ENCODE measurements at places on chromosomes 5 and 9.
A peak's percentile ranks its signal among the peaks of the same experiment; 100 is the strongest.

- peak; percentile 58 for DNase-seq
These were observed 26.7 kb downstream of the NDUFS6 start for GRCh38 chr5:1827886-1828397.

DNA sequence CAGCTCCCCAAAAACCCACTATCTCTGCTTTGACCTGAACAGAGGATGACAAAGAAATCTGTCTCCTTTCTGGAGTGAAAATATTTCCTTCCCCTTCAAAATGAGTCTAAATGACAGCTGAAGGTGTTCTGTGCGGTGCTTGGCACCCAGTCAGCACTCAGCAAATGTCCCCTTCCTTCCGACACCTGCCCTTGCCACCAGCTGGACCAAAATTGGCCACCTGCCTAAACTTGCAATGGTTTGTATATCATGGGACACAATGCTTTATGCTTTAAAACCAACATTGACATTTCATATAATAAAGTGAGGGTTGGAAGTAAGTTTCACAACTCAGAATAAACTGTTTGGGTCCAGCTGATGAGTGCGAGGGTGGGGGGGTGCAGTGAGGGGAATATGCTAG lies 7.5 kb upstream of the TTC1 start:
- no peak for DNase-seq

- DNase-seq: no peak
These were observed 597.0 kb downstream of the PTPRD start for GRCh38 chr9:10015755-10016154.

GRCh38 chr5:107577394-107577950 lies 93.3 kb downstream of the EFNA5 start:
- DNase-seq: no peak

GRCh38 chr5:115116001-115116400 lies 53.7 kb downstream of the TRIM36 start:
- no peak for DNase-seq

DNA sequence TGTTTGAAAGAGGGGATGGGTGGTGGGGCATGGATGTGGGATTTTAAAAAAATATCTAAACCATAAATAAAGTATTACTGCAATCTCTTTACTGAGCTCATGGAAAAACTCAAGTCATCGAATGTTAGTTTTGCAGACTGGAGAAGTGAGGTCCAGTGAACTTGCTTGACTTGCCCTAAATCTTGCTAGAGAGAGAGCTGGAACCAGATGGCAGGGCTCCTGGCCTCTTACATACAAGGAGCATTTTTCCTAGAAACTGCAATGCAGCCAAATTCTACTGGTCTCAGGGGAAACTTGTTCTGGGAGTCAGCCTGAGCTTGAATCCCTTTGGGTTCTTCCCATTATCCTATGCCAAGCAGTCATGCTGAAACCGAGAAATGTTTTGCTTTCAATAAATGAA lies 2.9 kb upstream of the TGFBI start:
- DNase-seq: no peak

DNA sequence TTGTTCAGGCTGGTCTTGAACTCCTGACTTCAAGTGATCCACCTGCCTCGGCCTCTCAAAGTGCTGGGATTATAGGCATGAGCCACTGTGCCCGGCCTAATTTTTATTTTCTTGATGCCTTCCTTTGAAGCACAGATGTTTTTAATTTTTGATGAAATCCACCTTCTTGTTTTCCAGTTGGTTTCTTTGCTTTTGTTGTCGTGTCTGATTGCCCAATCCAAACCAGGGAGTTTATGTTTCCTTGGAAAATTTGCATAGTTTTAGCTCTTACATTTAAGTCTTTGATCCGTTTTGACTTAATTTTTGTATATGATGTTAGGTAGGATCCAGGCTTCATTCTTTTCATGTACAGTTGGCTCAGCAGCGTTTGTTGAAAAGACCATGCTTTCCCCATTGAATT lies 15.2 kb downstream of the EHMT1 start:
- DNase-seq: no peak

DNA sequence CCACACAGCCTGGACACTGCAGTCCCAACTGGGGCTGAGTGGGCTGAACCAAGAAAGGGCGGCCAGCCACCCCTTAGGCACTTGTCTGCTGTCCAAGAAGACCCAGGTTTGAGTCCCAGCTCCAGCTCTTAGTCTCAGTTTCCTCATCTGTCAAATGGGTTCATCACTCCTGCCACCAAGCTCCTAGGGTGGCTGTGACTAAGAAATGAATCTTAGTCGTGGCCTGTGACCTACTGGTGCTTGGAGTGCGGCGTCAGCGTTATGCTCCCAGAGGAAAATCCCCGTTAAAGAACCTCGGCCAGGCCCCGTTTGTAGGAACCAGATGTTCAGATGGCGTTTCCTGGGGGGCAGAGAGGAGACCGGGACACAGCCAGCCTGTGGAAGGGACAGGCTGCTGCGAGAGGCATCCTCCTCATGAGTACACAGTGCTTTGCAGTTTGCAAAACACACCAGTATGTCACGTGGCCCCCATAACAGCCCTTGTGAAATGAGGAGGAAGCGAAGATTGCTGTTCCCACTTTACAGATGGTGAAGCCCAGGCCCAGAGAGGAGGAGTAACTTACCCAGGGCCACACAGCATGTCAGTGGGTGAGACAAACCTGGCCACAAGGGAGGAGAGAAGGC lies 3.3 kb downstream of the FIBCD1 start:
- DNase-seq: no peak

- DNase-seq: no peak
These were observed 565.2 kb upstream of the TLE4 start for GRCh38 chr9:79006546-79006945.

DNA sequence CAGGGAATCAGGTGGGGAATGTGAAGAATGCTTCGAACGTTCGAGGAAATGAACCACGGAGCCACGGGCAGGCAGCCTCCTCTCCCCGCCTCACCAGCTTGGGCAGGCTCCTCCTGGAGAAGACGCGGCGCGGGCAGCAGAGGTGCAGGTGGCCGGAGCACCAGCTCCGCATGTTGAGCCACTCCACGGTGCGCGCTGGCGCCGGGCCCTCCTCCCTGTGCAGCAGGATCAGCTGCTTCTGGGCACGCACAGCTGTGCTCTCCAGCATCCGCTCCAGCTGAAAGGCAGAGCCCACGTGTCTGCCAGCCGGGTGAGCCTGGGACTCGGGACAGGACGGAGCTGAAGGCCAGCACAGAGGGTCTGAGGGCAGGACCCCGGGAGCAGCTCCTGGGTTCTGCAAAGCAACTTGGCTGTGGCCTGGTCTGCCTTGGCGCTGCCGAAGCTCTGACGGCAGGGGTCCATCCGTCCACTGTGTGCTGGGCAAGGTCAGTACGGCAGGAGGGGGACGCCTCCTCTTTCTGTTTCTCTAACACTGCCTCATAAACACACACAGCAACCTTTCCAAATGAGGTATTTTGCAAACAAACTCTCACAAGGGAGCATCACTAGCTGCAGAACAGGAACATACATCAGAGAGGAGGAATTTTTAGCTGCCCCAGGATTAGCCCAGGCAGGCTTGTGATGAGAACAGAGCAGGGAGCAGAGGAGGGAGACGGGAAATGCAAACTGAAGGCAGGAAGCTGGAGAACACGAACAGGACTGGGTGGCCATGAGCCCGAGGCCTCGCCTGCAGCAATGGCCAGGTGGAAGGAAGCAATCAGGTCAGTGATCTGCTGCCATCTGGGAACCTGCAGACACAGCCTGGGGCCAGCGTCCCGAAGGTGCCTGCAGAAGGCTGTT lies 20.1 kb upstream of the NSMF start:
- peak; percentile 79 for DNase-seq

- DNase-seq: no peak
These were observed 8.6 kb downstream of the HAPLN1 start for GRCh38 chr5:83711982-83712601.

DNA sequence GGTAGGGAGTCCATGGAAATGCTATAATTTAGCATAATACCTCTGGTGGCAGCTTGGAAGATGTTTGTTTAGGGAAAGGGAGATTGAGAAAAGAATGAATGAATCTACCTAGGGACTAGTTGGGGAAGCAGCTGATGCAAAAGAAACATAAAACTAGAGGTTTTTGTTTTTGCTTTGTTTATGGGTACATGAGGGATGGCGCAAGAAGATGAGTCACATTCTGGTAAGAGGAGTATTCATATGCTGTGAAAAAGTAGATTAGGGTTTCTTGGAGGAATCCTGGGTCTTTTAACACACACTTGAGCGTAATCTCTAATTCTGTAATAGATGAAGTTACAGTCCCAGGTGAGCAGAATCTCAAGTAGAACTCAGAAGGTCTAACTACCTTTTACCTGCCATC lies 17.1 kb downstream of the C9orf43 start:
- no peak for DNase-seq

GRCh38 chr9:125843646-125844045 lies 96.5 kb downstream of the PBX3 start:
- no peak for DNase-seq

DNA sequence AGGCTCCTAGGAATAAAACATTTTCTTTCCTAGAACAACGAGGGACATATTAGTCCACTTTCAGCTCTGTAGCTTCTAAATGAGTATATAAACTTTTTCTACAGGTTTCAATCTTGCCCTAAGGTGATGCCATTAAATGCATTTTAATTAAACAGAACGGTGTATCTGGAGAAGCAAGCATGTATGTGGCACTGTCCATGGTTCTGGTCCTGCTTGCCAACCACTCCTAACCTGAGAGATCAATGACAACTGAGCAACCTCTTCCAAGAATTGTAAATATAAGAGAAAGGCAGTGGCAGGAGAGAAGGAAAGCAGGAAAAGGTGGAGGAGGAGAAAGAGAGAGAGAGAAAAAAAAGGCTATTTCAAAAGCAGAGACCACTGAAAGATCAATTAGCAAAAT lies 95.6 kb upstream of the SPOCK1 start:
- no peak for DNase-seq

GRCh38 chr9:5493679-5494511 lies 16.4 kb upstream of the PDCD1LG2 start:
- no peak for DNase-seq

DNA sequence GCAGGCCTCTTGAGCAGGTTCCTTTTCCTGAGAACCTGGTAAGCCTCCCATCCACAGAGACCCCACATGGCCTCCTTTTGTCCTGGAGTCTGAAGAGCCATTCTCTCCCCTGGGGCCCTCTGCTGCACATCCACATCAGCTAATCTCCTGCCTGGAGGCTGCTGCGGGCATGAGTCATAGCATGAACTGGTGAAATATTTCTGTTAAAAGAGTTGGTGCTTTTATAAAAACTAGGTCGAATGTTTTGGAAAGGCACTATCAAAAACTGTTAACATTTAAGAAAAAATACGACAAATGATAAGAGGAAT lies 399.4 kb downstream of the CTNND2 start:
- no peak for DNase-seq

DNA sequence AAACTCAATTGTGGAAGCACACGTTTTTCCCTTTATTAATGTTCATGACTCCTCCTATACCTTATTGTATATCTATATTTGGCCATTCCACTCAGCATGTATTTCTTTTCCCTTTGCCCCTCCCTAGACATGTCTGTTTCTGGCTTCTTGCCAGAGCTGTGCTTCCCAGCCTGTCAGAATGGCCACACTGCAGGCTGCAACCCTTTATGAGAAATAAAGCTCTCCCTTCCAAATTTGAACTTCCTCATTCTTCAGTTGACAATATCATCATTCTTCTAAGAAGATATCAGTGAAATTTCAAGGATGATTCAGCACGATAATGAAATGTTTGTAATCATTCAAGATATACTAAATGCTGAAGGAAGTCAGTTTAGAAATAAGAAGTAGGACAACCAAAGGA lies 107.6 kb upstream of the PRSS3 start:
- DNase-seq: no peak

- DNase-seq: no peak
These were observed 47.1 kb downstream of the SEMA5A start for GRCh38 chr5:9498541-9499497.

GRCh38 chr5:38736089-38736488 lies 109.7 kb upstream of the OSMR start:
- DNase-seq: no peak

DNA sequence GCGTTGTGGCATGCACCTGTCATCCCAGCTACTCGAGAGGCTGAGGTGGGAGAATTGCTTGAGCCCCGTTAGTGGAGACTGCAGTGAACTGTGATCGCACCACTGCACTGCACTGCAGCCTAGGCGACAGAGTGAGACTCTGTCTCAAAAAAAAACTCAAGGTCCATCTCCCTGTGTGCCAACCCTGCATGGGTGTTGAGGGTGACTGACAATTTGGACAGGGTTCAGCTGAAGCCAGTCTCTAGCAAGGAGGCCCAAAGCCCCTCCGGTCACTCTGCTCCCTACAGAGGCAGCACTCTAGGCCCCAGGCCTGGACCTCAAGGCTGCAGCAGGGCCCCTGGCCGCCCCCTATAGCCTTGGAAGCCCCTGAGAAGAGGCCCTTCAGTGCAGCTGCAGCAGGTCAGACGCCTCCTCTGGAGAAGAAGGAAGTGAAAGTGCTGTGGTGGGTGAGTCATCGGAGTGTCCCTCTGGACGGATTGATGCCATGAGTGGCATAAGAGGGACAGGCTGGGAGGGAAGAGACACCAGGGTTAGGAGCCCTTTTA lies 39.2 kb upstream of the NEK6 start:
- peak; percentile 82 for DNase-seq

GRCh38 chr5:40746703-40747102 lies 9.1 kb downstream of the TTC33 start:
- no peak for DNase-seq

DNA sequence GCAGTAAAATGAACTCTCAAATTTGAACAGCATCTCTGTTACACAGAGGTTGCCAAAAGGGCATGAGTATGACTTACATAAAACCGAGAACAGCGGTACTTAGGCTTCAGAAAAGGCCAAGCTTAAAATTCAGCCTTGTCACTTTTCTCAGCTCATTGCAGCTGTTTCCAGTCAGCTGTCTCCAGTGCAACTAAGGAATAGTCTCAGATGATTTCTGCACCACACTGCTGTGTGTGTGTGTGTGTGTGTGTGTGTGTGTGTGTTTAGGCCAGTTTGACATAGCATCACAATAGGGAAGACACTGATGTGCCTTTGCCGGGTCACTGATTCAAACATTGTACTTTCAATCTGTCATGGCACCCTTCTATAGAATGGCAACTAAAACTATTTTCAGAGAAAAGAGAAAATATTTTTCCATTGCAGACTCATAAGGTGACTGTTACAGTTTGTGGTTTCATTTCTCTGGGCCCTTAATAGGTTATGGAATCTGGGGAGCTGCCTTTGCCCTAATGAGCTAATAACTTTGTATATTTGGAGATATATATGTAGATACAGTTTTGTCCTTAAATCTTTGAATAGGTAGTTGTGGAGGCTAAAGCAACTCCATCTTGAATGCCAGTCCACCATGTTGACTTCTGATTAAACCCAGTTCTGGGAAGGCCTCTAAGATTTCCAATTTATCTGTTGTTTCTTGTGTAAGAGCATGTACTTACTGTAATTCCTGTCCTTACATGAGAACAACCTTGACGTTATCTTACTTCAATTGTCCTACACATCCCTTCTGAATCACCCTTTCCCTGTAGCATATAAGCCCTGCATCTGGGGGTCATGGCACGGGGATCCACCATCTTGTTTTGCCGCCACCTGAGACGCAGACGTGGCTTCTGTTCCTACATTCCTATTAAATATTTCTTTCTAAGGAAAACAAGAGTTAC lies 4.5 kb downstream of the LSM11 start:
- no peak for DNase-seq

DNA sequence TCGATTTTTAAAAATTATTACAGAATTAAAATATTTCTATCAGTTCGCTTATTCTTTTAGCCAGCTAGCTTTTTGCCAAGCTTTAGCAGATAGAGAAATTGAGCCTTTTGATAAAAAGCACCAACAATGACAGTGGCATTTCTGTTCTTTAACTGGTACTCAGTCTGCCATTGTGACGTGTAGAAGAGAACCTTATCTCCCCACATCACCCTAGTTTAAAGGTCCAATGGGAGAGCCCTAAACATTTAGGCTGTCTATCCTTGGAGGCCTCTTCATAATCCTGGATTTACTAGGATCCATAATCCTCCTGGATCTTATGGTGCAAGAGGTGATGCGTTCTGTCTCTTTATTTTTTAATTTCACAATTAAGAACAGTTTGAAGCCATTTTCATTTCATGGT lies 3.0 kb downstream of the BASP1 start:
- no peak for DNase-seq
